Nephron progenitor cell (in vitro differentiated cells): ENCODE measurements at places on chromosomes 7 and 10.

DNA sequence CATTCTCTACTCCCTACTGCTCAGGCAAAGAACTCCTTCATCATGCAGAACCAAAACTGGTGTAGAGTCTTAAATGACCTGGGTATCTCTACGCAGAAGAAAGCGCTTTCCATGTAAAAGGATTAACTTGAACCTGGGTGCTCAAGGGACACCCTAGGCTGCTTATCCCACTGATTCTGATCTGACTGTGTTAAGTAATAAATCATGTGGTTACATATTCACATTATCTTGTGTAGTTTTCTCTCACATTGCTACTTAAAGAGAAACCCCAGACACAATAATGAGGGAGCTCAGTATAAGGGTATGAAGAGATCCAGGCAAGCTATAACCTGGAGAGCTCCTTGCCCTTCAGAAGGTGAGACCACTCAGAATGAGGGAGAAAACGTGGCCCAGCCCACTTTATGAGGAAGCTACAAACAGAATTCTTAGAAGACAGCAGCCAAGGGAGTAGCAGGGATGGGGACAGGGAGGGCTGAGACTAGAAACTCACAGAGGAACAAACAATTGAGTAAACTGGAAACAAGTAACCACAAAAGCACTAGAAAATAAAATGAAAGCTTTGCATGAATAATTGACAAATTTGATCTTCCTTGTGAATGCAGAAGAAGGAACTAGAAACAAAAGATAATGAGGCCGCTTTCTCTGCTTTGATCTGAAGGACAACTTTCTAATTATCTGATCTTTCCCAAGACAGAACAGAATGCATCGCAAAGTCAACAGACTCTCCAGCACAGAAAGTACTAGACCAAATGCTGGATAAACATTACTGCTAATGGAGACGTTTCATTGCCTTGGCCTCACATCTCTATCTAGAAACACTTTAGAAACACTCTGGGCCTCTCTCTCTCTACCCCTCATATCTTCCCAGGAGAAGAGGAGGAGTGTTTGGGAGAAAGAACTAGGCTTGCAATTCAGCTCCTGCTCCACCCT, 76.1 kb downstream of the LRRC17 start:
- no peaks in the 10 kb centered on the region for H3K27me3 ChIP-seq
- H3K36me3 ChIP-seq: no peaks in the 10 kb centered on the region
- no peak overlapping the region for H3K27ac ChIP-seq

DNA sequence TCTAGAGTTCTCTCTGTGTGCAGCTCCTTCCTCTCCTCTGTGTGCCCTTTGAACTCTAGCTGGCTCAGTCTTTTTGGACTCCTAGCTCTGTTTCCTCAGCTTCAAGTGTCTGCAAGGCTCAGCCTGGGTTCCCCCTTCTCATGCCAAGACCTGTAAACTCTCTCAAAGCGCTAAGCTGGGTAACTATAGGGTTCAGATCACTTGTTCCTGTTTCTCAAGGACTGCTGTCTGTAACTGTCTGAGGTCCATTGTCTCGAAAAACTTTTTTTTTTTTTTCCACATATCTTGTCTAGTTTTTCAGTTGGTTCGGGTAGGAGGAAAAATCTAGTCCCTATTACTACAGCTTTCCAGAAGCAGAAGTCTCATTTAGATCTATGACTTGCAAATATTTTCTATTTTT, 46.6 kb upstream of the PPP1R17 start:
- no peak for DNase-seq
- no peaks in the 10 kb centered on the region for H3K27me3 ChIP-seq
- no peak overlapping the region for H3K4me3 ChIP-seq
- H3K27ac ChIP-seq: no peak overlapping the region
- H3K36me3 ChIP-seq: no peaks in the 10 kb centered on the region
- no peaks in the 10 kb centered on the region for H3K4me1 ChIP-seq

DNA sequence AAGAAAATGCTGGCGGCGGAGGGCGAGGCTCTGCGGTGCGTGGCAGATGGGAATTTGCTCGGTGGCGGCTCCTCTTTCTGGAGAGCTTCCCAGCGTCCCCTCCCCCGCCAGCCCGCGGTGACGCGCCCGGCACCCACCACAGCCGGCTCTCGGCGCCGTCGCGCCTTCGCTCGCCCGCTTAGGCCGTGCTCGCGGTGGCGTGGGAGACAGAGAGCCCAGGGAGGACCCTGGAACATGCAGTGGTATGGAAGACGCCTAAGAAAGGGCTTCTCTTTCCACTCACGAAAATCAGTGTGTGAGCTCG, 576 bp upstream of the CSGALNACT2 start:
- peaks cover 5% of the 10 kb centered on the region for H3K27me3 ChIP-seq
- DNase-seq: peak; percentile 73
- H3K4me3 ChIP-seq: peak overlapping the region; percentile 97
- H3K36me3 ChIP-seq: no peaks in the 10 kb centered on the region
- H3K4me1 ChIP-seq: peaks cover 33% of the 10 kb centered on the region

DNA sequence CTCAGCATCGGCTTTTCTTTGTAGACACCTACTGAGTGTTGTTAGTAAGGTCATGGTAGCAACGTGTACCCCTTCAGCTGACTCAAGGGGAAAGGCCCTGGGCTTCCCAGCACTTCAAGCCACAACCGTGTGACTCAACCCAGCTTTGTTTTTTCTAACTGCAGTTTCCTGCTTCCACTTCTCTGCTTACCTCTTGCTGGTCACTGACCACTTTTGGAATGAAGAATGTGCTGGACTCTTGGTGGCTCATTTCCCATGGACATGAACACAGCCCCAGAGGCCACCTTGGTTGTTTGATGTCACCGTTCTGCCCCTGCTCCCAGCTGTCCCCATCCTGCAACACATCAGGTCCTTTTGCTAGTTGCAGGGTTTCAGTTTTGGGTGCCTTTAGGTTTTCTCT, 69.5 kb upstream of the ZNF438 start:
- no peaks in the 10 kb centered on the region for H3K36me3 ChIP-seq
- H3K4me1 ChIP-seq: peaks cover 32% of the 10 kb centered on the region
- H3K27ac ChIP-seq: no peak overlapping the region
- no peak for DNase-seq

GRCh38 chr10:52653263-52653909, 119.2 kb downstream of the MBL2 start:
- peaks cover 23% of the 10 kb centered on the region for H3K4me1 ChIP-seq
- DNase-seq: no peak
- H3K36me3 ChIP-seq: no peaks in the 10 kb centered on the region
- no peak overlapping the region for H3K27ac ChIP-seq
- no peak overlapping the region for H3K4me3 ChIP-seq

DNA sequence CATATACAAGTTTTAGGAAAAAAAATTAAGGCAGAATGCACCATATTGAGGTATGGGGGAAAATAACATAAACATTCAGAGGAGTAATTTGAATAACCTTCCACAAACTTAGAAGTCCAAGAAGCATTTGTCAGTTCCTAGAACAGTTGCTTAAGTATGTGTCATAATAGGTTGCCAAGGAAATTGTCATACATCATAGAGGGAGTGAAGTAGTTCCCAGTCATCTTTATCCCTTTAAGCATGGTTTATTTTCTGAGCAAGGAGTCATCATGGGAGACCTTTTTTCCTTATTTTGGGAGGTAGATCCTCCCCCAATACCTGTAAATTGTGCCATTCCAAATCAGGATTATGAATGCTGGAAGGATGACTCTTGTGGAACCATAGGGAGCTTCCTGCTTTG, at the start of gene SSMEM1:
TSS of gene SSMEM1 (plus strand) at position 219 of the 400 bp plus-strand sequence. CDS start at position 270, 51 bp downstream.
- H3K4me1 ChIP-seq: peaks cover 43% of the 10 kb centered on the region
- H3K36me3 ChIP-seq: peaks cover 9% of the 10 kb centered on the region
- no peak for DNase-seq
- no peaks in the 10 kb centered on the region for H3K27me3 ChIP-seq
- no peak within 1 kb of the TSS for H3K27ac ChIP-seq
- peak within 1 kb of the TSS; percentile 49 for H3K4me3 ChIP-seq

- H3K36me3 ChIP-seq: no peaks in the 10 kb centered on the region
- no peak overlapping the region for H3K27ac ChIP-seq
- no peak for DNase-seq
- no peak overlapping the region for H3K4me3 ChIP-seq
Measured at GRCh38 chr10:21071001-21071673, 174.0 kb upstream of the NEBL start.

DNA sequence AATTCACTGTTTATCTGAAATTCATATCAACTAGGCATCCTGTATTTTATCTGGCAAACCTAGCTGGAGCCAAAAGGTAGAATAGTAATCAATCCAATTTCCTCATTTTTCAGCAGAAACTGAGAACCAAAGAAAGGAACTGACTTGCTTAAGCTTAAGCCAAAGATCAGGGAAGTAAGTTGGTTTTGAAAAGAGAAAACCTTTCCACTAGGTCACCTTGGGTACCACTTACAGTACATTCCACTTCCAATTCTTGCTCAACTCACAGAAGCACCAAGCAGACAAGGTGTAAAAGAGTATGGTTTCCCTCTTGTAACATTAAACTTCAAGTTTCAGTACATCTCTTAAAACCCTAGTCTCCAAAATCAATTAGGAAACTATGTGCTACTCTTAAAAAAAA, 79.6 kb downstream of the ZFAND4 start:
- peaks cover 33% of the 10 kb centered on the region for H3K4me1 ChIP-seq
- no peak for DNase-seq
- no peak overlapping the region for H3K27ac ChIP-seq

DNA sequence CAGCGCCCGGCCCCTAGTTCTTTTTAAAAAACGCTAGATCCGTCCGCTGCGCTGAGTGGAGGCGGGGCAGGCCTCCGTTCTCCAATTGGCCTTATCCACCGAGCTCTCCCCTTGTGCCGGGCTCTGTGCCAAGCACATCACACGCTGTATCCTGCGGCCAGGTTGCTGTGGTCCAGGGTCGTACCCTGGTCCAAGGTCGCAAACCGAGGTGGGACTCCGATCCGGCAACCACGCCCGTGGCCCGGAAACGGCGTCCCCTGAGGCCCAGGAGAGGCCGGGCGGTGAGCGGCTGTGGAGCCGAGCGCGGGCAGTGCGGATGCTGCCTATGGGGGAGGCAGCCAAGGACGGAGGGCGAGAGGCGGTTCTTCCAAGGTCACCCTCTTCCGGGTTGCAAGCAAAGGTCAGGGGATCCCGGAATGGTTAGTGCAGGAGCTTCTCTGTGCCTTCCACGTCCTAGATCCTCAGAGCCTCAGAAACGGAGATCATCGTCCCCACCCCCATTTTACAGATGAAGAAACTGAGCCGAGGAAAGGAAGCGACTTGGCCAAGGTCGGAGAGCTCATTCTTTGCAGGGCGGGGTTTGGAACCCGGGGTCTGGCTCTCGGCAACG, 72.4 kb upstream of the LRRC4 start:
- peak overlapping the region; percentile 80 for H3K4me3 ChIP-seq
- H3K27me3 ChIP-seq: peaks cover 71% of the 10 kb centered on the region
- H3K36me3 ChIP-seq: no peaks in the 10 kb centered on the region
- peaks cover 19% of the 10 kb centered on the region for H3K4me1 ChIP-seq

DNA sequence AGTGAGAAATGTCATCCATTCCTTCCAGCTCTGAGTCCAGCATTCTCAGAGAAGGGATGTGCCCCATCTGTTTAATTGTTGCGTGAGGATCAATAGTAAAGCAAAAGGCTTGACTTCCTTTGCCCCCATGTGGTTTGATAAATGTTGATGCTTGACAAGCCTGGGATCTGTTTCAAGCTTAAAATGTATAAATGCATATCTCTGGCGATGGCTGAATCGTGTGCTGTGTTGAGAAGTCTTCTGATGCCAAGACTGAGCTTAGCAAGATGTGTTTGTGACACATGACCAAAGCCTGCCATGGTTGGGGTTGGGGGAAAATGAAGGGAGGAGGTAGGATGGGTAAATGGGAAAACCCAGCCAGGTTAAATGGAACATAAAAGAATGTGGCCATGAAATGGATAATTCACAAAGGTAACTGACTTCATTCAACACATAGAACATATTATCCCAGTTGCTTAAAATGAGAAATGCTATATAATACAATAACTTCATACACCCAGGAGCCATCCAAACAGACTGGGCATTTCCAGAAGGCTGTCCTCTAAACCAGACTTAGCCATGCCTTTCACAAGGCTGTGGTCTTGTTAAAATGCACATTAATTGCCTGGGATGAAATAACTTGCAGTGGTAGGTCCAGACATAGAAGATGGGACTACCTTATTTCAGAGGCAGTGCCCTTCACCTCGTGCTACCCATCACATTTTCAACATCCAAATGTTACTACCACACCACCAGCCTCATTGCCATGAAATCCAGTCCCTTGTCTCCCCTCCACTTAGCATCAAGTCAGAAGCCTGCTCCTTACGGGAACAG, 147.3 kb upstream of the PDE1C start:
- H3K4me1 ChIP-seq: no peaks in the 10 kb centered on the region
- no peaks in the 10 kb centered on the region for H3K36me3 ChIP-seq
- no peak overlapping the region for H3K4me3 ChIP-seq
- DNase-seq: no peak
- no peak overlapping the region for H3K27ac ChIP-seq
- H3K27me3 ChIP-seq: peaks cover 13% of the 10 kb centered on the region

DNA sequence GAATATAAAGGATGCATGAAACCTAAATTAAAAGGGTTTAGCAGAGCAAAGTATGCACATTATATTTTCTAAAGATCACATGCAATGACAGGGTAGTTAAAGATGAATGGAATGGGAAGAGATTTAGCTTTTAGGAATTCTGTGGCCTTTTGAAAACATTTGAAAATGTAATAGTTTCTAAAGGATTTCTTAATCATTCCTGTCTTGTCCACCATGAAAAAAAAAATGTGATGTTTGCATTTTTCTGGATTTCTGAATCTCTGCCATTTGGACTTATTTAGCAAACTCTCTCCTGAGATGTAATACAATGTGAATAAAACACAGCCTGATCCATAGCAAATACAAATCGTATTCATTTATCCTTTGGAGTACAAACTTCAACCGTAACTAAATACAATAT, 126.6 kb upstream of the RAB11FIP2 start:
- H3K27ac ChIP-seq: no peak overlapping the region
- peaks cover 6% of the 10 kb centered on the region for H3K27me3 ChIP-seq
- no peak overlapping the region for H3K4me3 ChIP-seq
- H3K4me1 ChIP-seq: no peaks in the 10 kb centered on the region
- H3K36me3 ChIP-seq: no peaks in the 10 kb centered on the region

DNA sequence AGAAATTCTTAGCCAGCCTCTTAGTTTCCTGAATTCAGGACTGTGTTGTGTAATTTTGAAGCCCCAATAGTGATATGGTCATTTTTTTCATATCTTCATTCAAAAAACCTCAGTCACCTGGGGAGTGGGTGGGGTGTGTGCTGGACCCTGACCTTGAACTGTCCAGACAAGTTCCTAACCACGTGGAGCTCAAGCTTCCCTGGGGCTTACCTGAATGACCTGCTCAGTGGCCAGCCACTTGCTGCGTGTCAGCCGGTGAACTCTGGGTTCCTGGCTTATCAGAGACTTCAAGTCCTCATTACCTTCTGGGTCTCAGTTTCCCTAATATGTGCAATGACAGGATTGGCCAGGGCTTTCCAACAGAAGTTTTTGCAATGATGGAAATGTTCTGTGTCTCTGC, 27.1 kb downstream of the MGMT start:
- peaks cover 83% of the 10 kb centered on the region for H3K36me3 ChIP-seq
- H3K4me1 ChIP-seq: peaks cover 31% of the 10 kb centered on the region
- no peak overlapping the region for H3K4me3 ChIP-seq
